Left renal pelvis (tissue), 4 donors: ENCODE measurements at places on chromosomes 6 and 20.

DNA sequence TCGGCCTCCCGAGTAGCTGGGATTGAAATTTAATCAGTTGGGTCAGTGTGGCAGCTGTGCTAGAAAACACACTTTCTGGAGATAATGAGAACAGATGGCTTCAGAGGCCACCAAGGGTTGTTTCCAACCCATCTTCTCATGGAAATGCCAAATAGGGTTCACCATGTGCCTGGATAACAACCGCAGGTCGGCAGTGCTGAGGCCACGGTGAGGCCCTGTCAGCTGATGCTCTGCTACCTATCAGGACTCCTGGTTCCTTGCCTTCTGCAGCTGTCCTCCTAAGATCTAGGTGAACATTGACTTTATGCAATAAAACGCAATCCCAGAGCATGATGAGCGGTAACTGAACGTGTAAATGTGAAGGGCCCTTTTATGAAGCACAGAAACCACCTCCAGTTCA is 139.3 kb upstream of the SNX9 start:
- DNase-seq, result no peak

- DNase-seq, result no peak
Measured at GRCh38 chr20:16062661-16063581, 510.3 kb downstream of the KIF16B start.

- no peak for DNase-seq
Measured at GRCh38 chr20:23086056-23086566, at the start of gene CD93. Gene CD93, minus strand, starts transcription at chr20:23086324. Its CDS starts 132 bp downstream, at chr20:23086192.

GRCh38 chr6:162965366-162965765 is 237.6 kb downstream of the PACRG start:
- no peak for DNase-seq
